ENCODE measurements at places on chromosomes 4 and X.

- no peak for DNase-seq
Measured at GRCh38 chrX:11588097-11588496, 77.6 kb downstream of the ARHGAP6 start.

GRCh38 chr4:13580036-13580435 is 35.7 kb upstream of the NKX3-2 start:
- DNase-seq = no peak

GRCh38 chrX:16869393-16870094 is 618 bp downstream of the RBBP7 start:
- no peak for DNase-seq

DNA sequence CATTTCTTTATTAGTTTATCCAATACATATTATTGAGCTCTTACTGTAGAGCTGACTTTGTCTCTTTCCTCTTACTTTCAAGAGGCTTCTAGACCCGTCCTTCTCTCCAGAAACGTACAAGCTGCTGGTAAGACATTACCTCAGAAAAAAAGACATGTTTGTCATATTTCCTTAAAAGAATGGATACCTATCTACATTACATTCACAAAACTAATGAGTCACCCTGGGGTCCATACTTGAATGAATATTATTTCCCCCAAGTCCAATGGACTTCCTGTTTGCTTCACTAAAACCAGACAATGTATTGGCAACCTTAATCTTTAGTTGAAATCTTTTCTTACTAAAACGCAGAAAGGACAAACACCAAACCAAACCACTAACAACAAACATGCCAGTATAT is 176.5 kb upstream of the CLNK start:
- no peak for DNase-seq

- no peak for DNase-seq
Measured at GRCh38 chrX:15737190-15737958, 696 bp upstream of the CA5B start.

- no peak for DNase-seq
Measured at GRCh38 chr4:8215001-8215427, 15.9 kb downstream of the SH3TC1 start.

- DNase-seq = no peak
Measured at GRCh38 chr4:113604955-113605354, 156.6 kb downstream of the CAMK2D start.

DNA sequence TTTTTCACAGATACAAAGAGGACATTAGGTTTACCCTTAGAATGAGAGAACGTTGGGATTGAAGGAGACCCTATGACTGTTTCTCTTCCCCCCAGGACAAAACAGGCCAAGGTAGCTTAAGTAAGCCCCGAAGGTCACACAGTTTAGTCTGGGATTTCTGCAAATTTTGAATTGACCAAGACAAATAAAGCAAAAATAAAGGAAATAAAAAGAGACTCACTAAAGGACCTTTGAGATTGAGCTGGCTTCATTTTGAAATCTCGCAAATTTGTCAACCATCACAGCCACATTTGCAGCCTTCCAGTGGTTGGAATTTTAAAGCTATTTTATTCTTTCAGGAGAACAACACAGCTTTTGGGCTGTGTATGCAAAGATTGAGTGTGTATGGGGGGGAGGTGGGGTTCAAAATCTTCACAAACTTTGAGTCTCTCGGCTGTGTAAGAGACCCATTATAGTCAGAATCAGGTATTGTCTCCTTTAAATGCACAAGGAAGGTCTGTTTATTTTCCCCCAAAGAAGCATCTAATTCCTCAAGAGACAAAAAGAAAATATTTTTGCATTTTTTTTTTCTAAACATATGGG is 4.2 kb downstream of the TMSB4X start:
- no peak for DNase-seq

- DNase-seq = no peak
Measured at GRCh38 chrX:130224810-130225209, 43.9 kb downstream of the ZNF280C start.

Measured in anterior cingulate cortex (tissue), 58 donors.